GM12878 (cell line): ENCODE measurements at places on chromosomes 1 and 21. TPM values are rescaled to one million over a fixed set of nuclear protein-coding genes. Genes with fewer than 3 reads are reported as not detected.

GRCh38 chr1:196593955-196594354 lies 14.3 kb downstream of the KCNT2 start:
- no peaks in the 10 kb centered on the region for H3K27me3 ChIP-seq
- H3K27ac ChIP-seq, result no peak overlapping the region
- H3K4me1 ChIP-seq, result no peaks in the 10 kb centered on the region
- no peak for DNase-seq
- no peak overlapping the region for H3K4me3 ChIP-seq

DNA sequence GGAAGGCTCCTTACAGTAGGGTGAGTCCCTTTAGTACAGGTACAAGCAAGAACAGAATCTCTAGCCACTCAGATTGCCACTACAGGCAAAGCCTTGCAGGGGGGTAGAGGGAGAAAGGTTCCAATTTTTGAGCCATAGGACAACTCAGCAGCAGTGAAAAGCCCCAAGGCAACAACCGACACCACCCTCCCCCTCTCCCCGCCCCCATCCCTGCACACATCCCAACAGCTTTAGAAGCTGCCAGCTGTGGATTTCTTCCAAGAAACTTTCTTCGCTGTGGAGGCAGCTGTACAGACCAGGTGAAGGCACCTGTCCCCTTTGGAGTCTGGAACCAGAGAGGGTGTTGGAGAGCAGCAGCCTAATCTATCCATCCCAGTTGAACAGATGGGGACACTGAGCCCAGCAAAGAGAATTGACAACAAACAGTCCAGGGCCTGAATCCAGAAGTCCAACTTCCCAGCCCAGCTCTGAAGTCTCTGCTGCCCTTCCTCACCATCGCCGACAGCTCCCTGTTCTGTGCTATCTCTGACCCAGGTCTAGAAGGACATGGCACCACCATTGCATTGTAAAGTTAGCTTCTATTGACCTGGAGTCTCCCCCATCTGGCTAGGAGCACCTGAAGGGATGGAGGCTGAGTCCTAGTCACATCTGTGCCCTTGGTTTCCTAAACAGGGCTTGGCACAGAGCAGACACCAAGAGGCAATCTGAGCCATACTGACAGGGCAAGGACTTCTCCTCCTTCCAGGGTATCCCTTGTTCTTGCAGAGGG lies 2.2 kb downstream of the TENT5B start:
- H3K4me1 ChIP-seq, result peaks cover 3% of the 10 kb centered on the region
- DNase-seq, result no peak
- H3K4me3 ChIP-seq, result no peak overlapping the region

DNA sequence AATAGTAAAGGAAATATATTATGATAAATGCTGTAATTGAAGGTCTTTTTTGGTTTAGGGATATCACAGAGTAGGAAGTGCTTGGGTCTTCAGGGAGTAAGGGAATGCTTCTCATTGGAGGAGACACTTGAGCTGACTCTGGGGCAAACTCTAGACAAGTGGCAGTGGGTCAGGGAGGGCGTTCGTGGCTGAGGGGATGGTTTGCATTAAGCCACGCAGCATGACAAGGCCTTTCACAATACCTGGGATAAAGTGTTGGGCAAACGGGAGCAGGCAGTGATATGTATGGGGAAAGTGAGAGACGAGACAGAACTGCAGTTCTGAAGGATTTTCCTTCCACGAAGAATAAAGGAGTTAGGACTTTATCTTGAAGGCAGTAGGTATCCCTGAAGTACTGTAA lies 109.0 kb downstream of the PATJ start:
- H3K27ac ChIP-seq, result no peak overlapping the region
- no peak for DNase-seq
- no peaks in the 10 kb centered on the region for H3K36me3 ChIP-seq
- H3K4me1 ChIP-seq, result no peaks in the 10 kb centered on the region

DNA sequence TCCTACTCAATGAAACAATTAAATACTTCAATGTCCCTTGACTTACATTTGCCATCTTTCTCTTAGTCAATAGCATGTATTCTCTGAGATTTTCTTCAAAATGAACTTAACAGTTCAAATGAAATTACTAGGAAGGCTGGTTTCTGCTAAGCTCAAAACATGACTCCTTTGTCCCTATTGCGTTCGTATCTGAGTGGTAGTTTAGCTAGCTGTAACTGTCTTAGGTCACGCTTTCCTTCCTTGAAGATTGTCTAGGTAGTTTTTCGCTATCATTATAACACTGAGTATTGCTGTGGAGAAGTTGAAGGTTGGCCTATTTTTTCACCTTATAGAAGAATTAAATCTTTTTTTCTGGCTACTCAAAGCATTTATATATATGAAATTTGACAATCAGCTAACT lies 1535.2 kb downstream of the PLA2G4A start:
- no peak for DNase-seq
- H3K36me3 ChIP-seq, result no peaks in the 10 kb centered on the region
- H3K4me1 ChIP-seq, result no peaks in the 10 kb centered on the region
- no peaks in the 10 kb centered on the region for H3K27me3 ChIP-seq
- no peak overlapping the region for H3K4me3 ChIP-seq

DNA sequence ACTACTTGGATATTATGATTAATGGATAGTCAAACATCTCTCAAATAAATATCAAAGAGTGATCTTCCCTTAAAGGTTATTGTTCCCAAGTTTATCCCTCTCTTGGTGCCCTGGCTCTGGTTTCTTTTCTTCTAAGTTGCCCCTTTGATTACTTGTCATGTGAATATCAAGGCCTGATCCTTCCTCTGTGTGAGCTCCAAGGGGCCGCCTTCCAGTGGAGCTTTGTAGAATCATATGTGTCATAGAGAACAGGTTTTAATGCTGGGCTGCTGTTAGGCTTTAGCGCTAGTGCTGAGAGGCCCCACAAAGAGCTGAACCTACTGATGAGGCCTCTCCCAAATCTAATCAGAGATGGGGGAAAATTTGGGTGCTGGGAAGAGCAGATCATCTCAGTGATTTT lies 25.5 kb downstream of the UCK2 start:
- H3K36me3 ChIP-seq, result no peaks in the 10 kb centered on the region
- no peak overlapping the region for H3K27ac ChIP-seq
- H3K27me3 ChIP-seq, result no peaks in the 10 kb centered on the region
- H3K4me1 ChIP-seq, result peaks cover 46% of the 10 kb centered on the region
- H3K4me3 ChIP-seq, result no peak overlapping the region

GRCh38 chr1:70727886-70728489 lies 316.9 kb downstream of the CTH start:
- no peaks in the 10 kb centered on the region for H3K36me3 ChIP-seq
- no peak for DNase-seq
- no peak overlapping the region for H3K27ac ChIP-seq

DNA sequence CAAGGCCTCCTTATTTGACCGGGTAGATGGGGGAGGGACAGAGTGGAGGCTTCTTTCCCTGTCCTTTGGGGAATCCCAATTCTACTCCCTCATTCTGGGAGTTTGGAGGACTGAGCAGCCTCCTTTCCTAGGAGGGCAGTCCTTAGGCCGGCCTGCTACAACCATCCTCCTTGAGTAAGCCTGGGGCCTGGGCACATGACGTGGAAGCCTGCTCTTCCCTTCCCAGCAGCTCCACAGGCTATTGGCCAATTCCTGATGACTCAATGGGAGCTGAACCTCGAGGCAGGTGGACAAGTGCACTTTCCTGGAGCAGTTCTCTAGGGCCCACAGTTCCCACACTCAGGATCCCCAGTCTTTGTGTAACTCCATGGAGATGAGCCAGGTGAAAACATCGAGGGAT lies 3.1 kb downstream of the KCNA10 start:
- H3K4me3 ChIP-seq, result no peak overlapping the region
- DNase-seq, result no peak
- no peak overlapping the region for H3K27ac ChIP-seq
- no peaks in the 10 kb centered on the region for H3K27me3 ChIP-seq

GRCh38 chr1:156014829-156015228 lies 5.9 kb downstream of the SSR2 start:
- DNase-seq, result no peak
- H3K27me3 ChIP-seq, result no peaks in the 10 kb centered on the region
- H3K27ac ChIP-seq, result no peak overlapping the region
- H3K4me1 ChIP-seq, result peaks cover 35% of the 10 kb centered on the region
- H3K36me3 ChIP-seq, result peaks cover 23% of the 10 kb centered on the region

DNA sequence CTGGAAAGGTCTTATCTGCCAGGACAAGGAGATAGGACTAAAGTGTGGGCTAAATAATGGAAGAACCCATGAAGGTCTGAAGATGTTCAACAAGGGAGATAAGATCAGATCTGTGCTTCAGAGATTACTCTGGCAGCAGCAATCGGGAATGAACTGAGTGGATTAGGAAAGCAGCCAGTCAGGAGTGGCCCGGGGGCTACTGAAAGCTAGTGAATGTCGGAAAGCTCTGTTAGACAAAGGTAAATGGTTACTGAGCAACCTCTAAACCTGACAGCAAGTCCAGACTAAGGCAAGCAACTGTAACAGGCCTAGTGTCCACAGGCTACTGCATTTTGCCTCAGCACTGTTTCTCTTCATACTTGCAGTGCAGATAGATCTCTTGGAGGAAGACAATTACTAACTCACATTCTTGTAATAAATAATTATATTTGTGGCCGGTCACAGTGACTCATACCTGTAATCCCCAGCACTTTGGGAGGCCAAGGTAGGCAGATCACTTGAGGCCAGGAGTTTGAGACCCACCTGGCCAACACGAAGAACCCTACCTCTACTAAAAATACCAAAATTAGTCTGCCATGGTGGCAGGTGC lies 12.5 kb downstream of the IQGAP3 start:
- H3K27me3 ChIP-seq, result no peaks in the 10 kb centered on the region
- DNase-seq, result no peak
- H3K36me3 ChIP-seq, result no peaks in the 10 kb centered on the region
- no peak overlapping the region for H3K27ac ChIP-seq
- no peak overlapping the region for H3K4me3 ChIP-seq

DNA sequence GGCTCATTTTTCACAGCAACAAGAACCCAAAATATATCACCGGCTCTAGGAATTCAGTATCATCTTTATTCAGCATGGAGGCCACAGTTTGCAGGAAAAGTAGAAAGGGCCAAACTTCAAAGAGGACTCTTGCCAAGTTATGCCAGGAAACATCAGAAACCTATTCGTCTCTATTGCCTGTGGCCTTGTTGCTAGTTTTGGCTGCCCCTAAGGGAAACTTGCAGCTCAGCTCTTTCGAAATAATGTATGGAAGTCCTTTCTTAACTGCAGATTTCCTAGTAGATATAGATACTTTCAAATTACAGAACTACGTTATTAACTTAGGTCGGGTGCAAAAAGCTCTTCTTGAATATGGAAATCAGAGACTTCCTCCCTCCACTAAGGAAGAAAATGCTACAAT lies 4.2 kb upstream of the NENF start:
- H3K27ac ChIP-seq, result no peak overlapping the region
- DNase-seq, result no peak
- H3K36me3 ChIP-seq, result no peaks in the 10 kb centered on the region
- H3K4me3 ChIP-seq, result no peak overlapping the region

- H3K4me3 ChIP-seq, result no peak overlapping the region
- no peak overlapping the region for H3K27ac ChIP-seq
- peaks cover 42% of the 10 kb centered on the region for H3K4me1 ChIP-seq
- no peak for DNase-seq
- H3K27me3 ChIP-seq, result no peaks in the 10 kb centered on the region
These were observed 180.8 kb upstream of the CACYBP start for GRCh38 chr1:174818951-174819350.

- H3K36me3 ChIP-seq, result no peaks in the 10 kb centered on the region
- no peak for DNase-seq
- no peaks in the 10 kb centered on the region for H3K4me1 ChIP-seq
- H3K4me3 ChIP-seq, result no peak overlapping the region
- H3K27ac ChIP-seq, result no peak overlapping the region
- H3K27me3 ChIP-seq, result no peaks in the 10 kb centered on the region
These were observed 32.3 kb downstream of the IVNS1ABP start for GRCh38 chr1:185284533-185285276.

GRCh38 chr1:242425232-242425631 lies 99.3 kb downstream of the PLD5 start:
- no peaks in the 10 kb centered on the region for H3K36me3 ChIP-seq
- no peak overlapping the region for H3K27ac ChIP-seq
- H3K4me3 ChIP-seq, result no peak overlapping the region
- no peak for DNase-seq

DNA sequence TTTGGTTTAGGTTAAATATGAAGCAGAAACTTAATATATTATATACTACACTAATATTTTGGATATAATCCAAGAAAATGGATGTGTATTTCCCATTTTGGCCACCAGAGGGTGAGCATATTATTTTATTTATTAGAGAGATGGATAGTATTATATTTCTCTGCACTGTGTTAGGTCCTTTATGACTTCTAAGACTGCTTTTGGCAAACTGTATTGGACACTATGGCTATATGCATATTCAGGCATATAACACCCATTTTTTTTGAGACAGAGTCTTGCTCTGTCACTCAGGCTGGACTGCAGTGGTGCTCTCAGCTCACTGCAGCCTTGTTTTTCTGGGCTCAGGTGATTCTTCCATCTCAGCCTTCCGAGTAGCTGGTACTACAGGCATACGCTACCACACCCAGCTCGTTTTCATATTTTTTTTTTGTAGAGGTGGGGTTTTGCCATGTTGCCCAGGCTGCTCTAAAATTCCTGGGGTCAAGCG lies 17.8 kb upstream of the PGM1 start:
- DNase-seq, result no peak
- no peak overlapping the region for H3K27ac ChIP-seq
- H3K27me3 ChIP-seq, result no peaks in the 10 kb centered on the region
- no peaks in the 10 kb centered on the region for H3K36me3 ChIP-seq
- H3K4me3 ChIP-seq, result no peak overlapping the region
- no peaks in the 10 kb centered on the region for H3K4me1 ChIP-seq

DNA sequence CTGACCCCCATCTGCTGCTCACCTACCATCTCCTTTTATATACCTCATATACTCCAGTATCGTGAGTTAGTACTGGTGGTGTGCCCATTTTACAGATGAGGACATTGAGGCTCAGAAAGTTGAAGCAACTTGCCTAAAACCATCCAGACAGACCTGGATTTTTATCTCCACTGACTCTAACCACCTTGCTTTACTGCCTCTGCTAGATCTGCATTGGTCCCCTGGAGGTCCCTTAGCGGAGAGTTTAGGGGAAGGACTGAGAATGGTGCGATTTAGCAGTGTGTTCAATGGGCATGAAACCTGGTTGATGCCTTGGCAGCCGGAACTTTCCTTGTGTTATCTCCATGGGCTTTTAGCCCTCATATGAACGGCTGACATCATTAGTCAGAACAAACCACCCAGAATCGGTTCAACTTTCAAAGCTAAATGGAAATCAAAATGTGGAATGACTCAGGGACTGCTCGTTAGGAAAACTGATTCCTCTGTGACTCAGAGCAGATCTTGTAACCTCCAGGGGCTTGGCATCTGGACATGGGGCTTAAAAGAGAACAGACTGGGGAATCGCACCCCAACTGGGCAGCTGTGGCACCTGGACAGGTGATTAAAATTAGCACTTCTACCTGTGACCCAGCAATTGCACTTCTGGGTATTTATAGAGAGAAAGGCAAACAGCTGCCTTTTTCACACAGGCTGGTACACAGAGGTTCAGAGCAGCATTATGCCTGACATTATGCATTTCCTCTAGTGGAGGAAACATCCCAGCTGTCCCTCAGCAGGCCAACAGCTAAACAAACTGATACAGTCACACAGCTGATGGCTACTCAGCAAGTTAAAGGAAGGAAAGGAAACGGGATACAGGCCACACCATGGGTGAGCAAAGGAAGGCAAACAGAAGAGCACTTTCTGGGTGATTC lies 25.3 kb downstream of the TMEM51 start:
- H3K4me1 ChIP-seq, result peaks cover 40% of the 10 kb centered on the region
- H3K36me3 ChIP-seq, result no peaks in the 10 kb centered on the region
- no peak overlapping the region for H3K27ac ChIP-seq
- H3K4me3 ChIP-seq, result no peak overlapping the region
- DNase-seq, result no peak

OVAAL gene
- total RNA-seq, result not detected in 2 replicates

GJA4 gene
- total RNA-seq, result 0.13 and 0.18 TPM in 2 replicates

TXNDC12 gene
- total RNA-seq, result 27.4 and 29.8 TPM in 2 replicates

ENAH gene
- 0.40 and 0.62 TPM in 2 replicates for total RNA-seq

PPIH gene
- 75.3 and 79.8 TPM in 2 replicates for total RNA-seq

GCSAML gene
- total RNA-seq, result not detected in 2 replicates

FMOD gene
- 0.19 and 0.26 TPM in 2 replicates for total RNA-seq

CATSPERE gene
- 0.08 TPM in 1 of 2 replicates, not detected in the other for total RNA-seq
